ENCODE measurements at places on chromosomes 3 and 15.

- no peak for DNase-seq
Measured at GRCh38 chr15:45253330-45253729, 1.3 kb downstream of the SLC28A2 start.

DNA sequence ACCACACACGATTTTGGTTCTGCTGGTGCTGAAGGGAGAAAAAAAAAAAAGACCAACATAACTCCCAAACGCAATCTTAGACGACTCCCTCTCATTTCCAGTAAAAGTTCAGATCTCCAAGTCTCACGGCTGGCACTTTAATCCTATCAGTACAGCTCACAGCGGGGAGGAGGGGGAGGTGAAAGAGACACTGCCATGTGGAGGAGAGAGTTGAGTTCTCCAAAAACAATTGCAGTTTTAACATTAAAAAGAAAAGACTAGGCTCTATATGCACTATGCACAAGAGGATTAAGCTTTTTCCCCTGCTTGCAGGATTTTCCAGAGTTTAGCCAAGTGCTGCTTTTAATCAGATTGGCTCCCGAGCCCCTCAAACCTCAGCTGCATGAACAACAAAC is 16.8 kb downstream of the BMF start:
- DNase-seq, result no peak

GRCh38 chr15:87489902-87490665 is 766.5 kb downstream of the NTRK3 start:
- DNase-seq, result no peak

- peak; percentile 41 for DNase-seq
Measured at GRCh38 chr3:141360888-141361598, 7.3 kb upstream of the ZBTB38 start.

DNA sequence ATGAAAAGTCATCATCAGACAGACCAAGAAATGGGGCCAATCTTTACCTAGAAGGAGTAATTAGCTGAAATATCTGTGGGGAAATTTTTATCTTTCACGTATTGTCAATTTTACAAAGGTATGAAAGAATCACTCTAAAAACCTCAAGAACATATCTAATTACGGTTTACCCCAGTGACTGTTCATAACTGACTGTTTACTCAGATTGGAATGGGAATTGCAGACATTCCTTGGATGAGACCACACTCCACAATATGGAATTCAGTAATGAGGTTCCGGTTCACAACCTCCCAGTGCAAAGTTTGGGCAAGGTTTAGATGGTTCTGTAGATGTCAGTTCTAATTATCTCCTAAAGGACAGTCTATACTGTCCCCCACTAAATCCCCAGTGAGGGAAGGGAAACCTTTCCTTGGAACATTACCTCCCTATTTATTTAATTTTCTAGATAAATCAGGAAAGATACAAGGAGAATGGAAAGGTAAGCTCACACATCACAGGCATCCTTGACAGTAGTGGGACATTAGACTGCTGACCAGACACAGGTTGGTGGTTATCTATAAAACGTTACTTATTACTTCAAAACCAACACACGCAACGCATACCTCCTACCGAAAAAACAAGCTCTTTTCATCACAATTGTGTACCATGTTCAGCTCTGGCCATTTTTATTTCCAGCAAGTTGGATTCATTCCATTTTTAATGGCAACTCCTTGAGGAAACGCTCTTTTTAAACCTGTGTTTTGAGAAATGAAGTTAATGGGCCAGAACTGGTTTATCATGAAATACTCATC is 129.9 kb downstream of the RORA start:
- no peak for DNase-seq

DNA sequence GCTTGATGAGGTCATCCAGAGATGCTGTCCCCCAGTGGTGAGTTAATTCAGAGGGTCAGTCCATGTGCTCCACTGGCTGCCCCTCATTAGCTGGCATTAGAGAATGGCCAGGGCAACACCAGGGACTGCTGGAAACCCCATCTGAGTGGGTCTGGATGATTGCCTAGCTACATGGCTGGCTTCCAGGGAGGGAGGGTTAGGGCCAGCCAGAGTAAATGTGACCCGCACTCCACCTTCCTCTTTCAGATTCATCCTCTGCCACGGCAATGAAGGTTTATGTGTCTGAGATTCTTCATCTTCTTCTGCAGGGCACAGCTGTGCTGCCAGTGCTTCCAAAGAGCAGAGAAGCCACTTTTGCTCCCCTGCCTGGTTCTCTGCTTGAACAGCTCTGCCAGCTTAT is 391.9 kb downstream of the OCA2 start:
- peak; percentile 5 for DNase-seq

GRCh38 chr3:181805703-181806102 is 94.0 kb downstream of the SOX2 start:
- no peak for DNase-seq

DNA sequence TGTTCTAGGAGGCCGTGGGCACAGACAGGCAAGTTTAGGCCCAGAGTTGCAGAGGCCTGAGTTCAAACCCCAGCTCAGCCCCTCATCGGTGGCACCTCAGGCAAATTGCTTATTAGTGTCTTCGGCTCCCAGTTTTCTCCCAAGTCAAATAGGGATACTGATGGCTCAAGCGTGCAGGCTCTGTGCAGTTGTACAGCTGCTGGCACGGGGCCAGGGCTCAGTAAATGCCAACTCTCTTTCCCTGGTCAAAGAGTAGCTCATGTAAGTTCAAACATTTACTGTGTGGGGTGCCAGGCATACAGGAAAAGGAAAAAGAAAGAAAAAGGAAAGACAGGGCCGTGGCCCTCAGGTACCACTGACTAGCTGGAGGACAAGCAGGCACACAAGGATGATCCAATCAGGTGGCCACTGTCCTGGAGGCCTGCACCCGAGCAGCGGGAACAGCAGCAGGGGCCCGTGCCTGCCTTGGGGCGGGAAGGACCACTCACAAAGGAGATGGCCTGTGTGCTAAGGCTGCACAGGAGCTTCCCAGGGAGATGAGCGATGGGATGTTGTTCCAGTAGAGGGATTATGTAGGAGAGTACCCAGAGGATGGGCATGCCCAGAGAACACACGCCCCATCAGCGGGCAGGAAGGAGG is 70.8 kb downstream of the TBC1D2B start:
- no peak for DNase-seq

- DNase-seq, result no peak
Measured at GRCh38 chr3:159513867-159514380, 474.7 kb upstream of the IL12A start.

GRCh38 chr15:25947323-25948314 is 84.5 kb upstream of the ATP10A start:
- peak; percentile 44 for DNase-seq

- DNase-seq, result no peak
Measured at GRCh38 chr3:13152826-13153710, 79.8 kb upstream of the IQSEC1 start.

DNA sequence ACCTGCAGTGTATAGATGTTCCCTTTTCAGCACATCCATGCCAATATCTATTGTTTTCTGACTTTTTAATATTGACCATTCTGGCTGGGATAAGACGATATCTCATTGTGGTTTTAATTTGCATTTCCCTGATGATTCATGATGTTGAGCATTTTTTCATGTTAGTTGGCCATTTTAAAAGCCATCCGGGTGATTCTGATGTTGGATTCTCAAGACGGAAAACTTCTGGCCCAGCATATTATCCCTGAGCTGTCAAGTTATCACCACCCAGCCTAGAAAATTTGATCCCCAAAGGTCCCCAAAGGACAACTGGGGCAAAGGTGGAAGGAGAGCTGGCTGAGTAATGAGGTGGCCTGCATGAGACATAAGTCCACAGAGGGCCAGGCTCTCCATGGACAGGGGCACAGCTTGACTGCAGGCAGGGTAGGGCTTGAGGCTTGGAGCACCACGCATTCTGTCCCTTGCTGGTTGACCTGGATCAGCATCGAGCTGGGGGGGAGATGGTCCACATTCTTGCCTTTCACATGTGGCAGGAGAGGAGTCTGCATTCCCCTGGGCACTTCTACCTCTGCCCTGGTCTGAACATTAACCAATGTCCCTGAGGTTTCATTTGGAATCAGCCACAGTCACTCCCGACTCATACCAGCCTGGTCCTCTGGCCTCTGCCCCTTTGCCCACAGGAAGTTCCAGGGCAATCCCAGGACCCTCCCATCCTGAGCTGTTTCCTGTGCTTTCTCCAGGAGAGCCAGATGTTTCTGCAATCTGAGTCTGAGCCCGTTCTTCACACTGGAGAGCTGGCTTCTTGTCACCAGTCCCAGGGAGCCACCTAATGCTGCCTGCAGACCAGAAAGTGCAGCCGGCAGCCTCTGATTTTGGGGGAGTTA is 69.2 kb downstream of the ISG20 start:
- DNase-seq, result no peak

DNA sequence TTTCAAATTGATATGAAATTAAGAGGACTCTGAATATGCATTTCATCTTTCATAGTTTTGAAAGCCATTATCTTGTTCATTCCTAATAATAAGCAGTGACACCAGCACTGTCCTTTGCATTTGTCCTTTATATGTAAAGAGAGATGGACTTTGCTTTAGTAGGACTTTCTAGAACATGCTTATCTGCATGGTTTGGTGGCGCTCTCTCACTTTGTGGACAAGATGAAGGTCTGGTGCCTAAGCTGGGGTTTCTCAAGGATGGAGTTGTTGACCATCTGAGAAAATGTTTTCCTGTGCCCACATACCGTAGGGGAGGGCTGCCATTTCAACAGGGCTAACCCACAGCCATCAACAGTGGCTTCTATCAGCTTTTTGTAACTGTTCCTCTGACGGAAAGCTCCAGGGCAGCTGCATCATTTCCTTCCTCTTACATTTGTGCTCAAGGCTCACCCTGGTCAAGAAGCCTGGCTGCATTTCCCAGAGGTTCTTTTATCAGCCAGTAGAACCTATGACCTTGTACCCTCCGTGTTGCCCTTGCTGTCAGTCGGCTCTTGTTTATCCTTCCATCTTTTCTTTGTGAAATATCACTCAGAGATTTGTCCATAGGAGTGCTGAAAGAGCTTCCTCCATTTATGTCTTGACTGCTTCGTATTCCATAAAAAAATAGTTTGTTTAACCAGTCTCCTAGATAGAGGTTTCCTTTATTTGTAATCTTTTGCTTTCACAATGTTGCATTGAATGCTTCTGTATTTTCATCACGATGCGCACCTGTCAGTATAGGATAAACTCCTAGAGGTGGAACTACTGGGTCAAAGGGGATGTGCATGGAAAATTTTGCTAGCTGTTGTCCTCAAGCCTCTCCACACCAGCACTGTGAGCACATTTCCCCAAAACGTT is 44.6 kb downstream of the ABHD2 start:
- peak; percentile 84 for DNase-seq

DNA sequence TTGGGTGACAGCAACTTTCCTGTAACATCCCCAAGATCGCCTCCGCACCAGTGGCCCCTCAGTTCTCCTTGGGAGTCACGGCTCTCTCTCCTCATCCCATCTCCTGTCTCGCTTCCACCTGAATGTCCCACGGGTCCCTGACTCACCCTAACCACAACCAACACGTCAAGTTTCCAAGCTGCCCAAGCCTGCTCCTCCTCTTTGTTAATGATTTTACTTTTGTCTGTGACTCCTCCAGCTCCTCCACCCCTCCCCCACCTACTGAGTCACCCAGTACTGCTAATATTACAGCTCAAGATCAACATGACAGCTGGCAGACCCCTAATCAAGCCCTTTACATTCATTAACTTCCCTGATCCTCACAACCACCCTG is 39.3 kb downstream of the BDH1 start:
- DNase-seq, result no peak

DNA sequence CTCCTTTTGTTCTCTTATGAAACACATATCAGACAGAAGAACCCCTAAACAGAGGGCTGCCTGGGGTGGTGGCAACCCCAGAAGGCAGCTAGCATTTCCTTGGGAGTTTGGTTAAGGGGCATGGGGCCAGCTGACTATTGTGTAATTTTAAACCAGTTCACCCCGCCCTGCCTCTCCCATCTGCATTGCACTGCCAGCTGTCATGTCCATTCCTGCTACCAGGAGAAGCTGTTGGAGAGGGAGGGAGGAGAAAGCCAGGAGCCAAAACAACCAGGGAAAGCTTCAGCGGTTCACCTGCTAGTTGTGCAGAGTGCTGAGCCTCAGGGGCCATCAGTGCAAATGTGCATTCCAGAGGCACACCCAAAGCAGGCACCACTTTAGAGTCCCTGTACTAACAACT is 47.6 kb upstream of the ATP1B3 start:
- DNase-seq, result peak; percentile 58

DNA sequence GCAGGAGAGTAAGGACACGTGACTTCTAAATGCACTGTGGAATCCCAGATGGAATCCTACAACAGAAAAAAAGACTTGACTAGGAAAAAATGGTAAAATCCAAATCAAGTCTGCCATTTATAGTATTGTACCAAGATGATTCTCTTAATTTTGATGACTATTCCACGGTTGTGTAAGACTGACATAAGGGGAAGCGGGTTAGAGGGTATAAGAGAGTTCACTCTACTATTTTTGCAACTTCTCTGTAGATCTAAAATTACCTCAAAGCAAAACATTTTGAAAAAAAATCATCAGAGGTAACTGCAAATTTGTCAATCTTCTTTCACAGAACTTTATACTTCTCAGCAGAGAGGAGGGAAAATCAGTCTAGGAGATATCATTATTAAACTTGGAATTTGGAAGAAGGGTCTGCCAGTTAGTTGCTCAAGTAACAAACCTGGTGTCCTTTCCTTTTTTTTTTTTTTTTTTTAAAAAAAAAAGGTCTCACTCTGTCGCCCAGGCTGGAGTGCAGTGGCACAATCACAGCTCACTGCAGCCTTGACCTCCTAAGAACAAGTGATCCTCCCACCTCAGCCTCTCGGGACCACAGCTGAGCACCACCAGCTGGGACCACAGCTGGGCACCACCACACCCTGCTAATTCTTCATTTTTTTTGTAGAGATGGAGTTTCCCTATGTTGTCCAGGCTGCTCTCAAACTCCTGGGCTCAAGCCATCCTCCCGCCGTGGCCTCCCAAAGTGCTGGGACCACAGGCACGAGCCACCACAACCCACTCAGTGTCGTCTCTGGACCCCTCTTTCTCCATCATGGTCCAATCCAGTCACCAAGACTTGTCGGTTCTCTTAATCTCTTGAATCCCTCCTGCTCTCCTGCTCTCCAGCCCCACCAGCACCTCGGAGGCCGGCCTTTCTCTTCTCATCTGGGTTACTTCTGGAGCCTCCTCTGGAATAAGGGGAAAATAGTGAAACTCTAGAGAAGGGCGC is 14.9 kb upstream of the HES1 start:
- DNase-seq, result peak; percentile 85

- DNase-seq, result no peak
Measured at GRCh38 chr15:32953533-32953910, 235.7 kb downstream of the GREM1 start.

DNA sequence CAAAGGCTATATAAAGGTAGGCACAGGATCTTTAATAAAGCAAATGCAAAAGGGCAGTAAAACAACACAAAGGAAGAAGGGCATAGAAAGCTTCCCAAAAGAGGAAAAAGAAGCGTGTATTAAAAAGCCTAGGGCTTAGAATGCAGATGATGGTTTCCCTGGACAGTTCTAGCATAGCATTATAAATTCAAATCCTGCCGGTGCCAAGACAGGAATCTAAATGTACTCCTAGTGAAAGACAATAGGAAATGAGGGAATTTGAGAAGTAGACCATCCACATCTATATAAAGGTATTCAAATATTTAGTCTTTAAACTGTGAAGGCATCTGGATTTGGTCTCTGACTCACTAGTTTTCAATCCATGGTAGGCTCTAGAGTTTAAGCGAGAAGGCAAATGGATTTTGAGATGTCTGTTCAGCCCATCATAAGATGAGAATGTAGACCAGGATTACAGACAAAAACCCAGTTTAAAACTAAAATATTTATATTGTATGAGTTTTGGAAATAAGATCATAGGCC is 431.8 kb downstream of the TBL1XR1 start:
- no peak for DNase-seq

GRCh38 chr15:94412979-94413746 is 181.8 kb downstream of the MCTP2 start:
- peak; percentile 58 for DNase-seq
